ENCODE measurements at places on chromosomes 7 and 10.

GRCh38 chr7:8362723-8363369, 70.6 kb upstream of the NXPH1 start:
- DNase-seq, result no peak

DNA sequence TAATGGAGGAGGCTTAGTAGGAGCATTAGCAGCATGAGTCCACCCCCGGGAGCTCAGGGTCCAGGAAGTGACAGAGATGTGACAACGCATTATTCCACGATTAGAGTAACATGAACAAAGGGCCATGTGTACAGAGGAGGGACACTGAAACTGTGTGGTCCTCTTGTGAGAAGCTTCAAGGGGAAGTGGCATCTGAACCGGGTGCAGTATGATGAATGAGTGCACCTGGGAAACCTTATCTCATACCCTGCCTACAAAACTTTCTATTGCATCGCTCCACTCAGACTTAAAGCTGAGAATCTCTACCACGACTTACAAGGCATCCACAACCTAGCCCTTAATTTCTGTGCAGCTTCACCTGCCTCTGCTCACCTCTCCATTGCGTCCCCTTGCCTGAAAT, 115.3 kb upstream of the AMPH start:
- DNase-seq, result no peak

GRCh38 chr10:119203006-119203405, 4.4 kb upstream of the GRK5 start:
- DNase-seq, result no peak

GRCh38 chr10:112375721-112376395, 1.9 kb downstream of the ACSL5 start:
- DNase-seq, result peak; percentile 37

- no peak for DNase-seq
Observed at GRCh38 chr7:2559283-2559950, 638 bp downstream of the IQCE start.

DNA sequence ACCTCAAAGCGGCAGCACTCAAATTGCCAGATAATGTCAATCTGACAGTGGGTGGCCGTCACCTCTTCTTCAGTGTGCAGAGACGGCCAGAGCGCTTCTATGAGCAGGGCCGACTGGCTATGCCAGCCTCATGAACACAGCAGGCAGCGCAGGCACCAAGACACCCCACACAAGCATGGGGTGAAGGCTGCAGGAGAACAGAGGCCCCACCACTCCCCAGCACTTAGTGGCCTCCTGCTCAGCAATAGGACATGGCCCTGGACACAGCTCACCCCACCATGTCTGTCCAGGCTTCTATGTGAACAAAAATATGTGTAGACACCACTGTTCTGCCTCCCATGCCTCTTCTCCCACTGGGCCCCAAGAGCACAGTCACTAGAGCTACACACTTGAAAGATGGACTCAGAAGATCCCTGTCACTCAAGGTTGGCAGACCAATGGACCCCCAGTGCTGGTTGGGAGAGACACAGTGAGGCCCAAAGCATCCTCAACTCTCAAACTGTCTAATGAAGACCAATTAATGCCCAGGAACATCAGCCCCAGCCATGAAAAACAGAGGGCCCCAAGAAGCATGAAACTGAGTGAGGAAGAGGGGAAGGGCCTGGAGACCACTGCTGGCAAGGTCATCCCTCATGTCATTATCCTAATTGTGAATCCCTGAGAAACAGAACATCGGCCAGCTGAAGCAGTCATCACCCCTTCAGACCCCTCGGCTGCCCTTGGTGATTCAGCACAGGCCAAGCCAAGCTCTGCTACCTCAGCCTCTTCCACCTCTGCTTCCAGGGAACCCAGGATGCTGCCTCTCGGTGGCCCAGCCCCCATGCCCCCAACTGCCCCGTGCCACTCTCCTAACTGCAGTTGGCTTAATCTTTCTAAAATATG, 77.7 kb downstream of the GRID1 start:
- no peak for DNase-seq

GRCh38 chr7:87570178-87570577, 30.5 kb downstream of the ABCB1 start:
- no peak for DNase-seq

DNA sequence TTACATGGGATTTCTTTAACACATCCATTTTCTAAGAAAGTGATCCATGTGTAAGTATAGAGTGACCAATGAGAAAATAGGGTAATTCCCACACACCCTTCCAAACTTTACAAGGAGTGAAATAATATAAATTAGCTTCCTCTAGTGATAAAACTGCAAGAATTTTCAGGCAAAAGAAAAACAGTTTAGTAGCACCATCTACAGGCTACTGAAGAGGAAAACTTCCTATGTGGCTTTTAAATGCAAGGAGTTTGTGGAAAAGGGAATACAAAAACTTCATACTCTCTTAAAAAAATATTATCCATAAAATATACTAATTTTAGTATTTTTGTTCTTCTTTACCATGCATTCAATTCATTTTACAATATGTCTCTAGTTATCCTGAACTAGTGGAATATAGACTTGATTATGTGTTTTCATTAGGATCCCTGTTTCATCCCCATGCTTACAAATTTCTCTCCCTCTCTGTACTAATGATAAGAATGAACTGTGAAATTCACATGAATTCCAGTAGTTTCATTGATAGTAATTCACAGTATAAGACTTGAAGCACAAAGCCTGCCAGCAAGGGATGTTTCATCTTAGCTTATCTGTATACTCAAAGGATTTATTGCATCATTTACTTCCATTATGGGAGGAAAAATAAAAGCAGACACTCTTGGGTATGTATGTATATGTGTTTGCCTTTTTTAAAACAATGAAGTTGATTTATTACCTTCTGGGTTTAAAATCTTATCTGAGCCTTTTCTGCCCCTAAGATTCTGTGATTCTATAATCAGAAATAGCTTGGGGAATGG, 442.9 kb downstream of the AUTS2 start:
- DNase-seq, result no peak

GRCh38 chr7:1864161-1864940, 194.3 kb downstream of the ELFN1 start:
- DNase-seq, result no peak

DNA sequence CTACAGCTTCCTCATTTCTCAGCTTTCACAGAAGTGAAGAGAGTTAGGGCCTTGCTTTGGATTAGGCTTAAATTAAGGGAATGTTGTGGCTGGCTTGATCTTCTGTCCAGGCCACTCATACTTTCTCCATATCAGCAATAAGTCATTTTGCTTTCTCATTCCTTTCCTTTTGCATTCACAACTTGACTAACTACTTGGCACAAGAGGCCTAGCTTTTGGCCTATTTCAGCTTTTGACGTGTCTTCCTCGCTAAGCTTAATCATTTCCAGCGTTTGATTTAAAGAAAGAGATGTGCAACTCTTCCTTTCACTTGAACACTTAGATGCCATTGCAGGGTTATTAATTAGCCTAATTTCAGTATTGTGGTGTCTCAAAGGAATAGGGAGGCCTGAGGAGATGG, 712.0 kb downstream of the INHBA start:
- no peak for DNase-seq

DNA sequence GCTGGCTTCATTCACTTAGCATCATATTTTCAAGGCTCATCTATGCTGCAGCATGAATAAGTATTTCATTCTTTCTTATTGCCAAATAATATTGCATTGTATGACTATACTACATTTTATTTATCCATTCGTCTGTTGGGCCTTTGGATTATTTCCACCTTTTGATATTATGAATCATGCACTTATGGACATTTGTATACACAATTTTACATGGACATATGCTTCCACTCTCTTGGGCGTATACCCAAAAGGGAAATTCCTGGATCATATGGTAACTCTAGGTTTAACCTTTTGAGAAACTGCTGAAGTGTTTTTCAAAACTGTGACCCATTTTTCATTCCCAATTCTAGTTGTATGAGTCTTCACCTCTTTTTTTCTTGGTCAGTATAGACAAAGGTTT, 80.3 kb upstream of the GNAI1 start:
- DNase-seq, result no peak

DNA sequence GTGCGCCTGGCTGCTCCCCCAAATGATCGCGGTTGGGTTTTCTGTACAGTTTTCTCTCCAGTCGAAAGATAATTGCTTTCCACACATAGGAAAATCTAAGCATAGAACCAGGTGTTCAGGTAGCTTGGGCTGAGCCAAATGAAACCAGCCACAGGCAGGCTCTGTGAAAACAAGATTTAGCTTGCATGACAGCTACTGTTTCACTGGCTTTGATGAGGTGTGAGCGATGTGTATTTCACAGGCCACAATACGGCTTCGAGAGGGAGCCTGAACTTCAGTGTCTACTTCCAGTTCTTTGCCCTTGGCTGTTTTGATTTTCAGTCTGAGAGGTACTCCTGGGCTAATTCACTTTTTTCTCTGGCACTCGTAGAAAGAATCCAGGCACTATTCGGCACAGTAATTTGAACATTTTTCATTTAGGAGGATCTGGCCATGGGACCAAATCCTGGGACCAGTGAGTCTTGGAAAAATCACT, 110.5 kb downstream of the JCAD start:
- no peak for DNase-seq

- no peak for DNase-seq
Observed at GRCh38 chr7:117751775-117752174, 121.5 kb downstream of the CTTNBP2 start.

Data from stimulated activated naive CD4-positive, alpha-beta T cell treated with Interleukin-2 at 50 U/mL for 16 hours (primary cell).